ENCODE measurements at places on chromosomes 7 and 10. TPM values are rescaled to one million over a fixed set of nuclear protein-coding genes. Genes with fewer than 3 reads are reported as not detected.

- peak; percentile 94 for DNase-seq
These were observed at the start of gene ZNF789 for GRCh38 chr7:99472561-99473314. TSS of gene ZNF789 (plus strand) at chr7:99472890. CDS start at chr7:99476457, 3,567 bp downstream.

- DNase-seq, result no peak
These were observed 87.3 kb upstream of the PIK3CG start for GRCh38 chr7:106777674-106778299.

Gene BHLHA15
- not detected for polyA plus RNA-seq

- DNase-seq, result peak; percentile 47
These were observed 143.1 kb upstream of the STK17A start for GRCh38 chr7:43439631-43440401.
